Epithelial cell of esophagus (primary cell): ENCODE measurements at places on chromosomes 16 and 17.

- DNase-seq = peak; percentile 85
Observed at GRCh38 chr17:77354670-77355455, 214.1 kb downstream of the SEC14L1 start.

DNA sequence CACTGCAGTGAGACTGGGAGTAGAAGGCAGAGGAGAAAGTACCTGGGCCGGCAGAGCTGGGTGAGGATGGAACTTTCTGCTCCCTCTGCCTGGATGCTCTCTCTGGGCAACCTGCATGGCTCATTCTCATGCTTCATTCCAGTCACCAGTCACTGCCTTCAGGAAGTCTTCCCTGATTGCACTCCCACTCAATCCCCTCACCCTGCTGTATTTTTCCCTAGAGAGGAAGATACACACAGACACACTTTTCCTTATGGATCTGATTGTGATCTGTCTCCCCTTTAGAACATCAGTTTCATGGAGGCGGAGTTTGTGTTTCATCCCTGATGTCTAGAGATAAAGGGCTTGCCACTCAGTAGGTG, 44.9 kb downstream of the MEAK7 start:
- DNase-seq = no peak

DNA sequence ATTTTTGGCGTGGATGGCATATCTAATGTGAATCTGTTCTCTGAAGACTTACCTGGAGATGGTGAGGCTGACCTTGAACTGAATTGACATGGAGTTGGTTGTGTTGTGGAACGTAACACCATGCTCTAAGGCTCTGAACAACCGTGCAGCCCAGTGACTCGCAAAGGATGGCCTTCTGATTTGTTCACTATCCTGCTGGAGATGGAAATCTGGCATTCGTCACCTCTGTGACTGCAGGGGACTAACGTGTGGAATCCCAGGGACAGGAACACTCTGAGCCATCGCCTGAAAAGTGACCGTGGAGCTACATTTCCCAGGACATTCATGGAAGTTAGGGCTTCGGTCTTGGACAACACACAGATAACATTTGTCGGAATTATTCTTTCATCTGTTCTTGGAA, 61.1 kb downstream of the BANP start:
- DNase-seq = no peak

- DNase-seq = no peak
Observed at GRCh38 chr16:17343028-17343427, 127.7 kb downstream of the XYLT1 start.

DNA sequence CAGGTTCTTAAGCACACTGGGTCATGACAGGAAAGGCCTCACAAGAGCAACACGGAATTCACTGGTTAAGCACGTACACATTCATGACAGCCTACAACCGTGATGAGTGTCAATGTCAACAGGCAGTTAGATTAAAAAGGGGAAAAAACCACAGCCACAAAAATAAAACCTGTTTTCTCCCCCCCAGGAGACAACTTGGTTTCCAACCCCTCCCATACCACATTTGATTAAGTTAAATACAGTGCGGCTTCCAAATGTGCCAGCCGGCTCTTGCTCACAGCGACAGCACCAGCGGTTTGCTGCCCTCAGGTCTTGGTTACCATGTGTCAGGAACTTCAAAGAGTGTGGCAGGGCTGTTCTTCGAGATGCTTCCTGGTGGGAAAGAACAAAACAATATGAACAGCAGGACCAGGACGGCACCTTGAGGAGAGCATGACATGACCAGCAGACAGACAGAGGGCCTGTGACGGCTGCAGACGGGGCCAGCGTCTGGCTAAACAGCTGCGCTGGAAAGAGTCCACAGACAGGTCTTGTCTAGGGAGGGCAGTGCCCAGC, 193.6 kb downstream of the PARN start:
- DNase-seq = no peak

DNA sequence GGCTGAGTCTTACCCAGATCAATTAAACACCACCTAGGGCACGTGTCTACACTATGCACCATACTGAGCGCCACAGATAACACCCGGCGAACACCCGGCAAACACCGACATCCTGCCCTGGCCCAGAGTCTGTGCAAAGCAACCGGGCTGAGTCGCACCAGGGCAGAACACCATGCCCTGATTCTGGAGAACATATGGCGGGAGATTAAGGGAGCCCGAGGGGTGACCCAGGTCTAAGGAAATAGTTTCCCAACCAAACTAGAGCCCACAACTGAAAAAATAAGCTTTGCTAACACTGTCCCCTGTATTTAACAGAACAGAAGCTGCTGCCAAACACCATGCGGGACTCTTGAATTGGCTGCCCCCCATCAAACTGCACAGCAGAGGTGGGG, 22.1 kb downstream of the MYO18A start:
- DNase-seq = no peak

DNA sequence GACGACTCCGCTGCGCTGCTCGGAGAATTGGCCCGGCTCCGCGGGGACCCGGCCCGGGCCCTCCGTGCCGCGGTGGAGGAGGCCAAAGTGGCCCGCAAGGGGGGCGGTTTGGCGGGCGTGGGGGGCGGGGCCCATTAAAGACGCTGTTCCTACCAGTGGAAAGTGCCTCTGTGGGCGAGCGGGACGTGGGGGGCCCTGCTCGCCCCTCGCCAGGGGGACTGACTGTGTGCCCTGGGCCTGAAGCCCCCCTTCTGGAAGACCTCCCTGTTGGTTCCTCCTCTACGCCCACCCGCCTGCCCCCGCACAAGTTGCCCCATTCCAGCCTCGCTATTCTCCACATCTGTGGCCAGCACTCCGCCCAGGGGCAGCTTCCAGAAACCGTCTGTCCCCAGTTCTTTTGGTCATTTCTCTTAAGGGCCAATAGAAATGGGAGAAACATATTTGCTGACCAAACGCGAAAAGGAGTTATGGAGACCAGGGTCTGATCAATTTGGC, 1.9 kb upstream of the FGF11 start:
- DNase-seq = no peak

GRCh38 chr16:11629071-11630030, 38.9 kb upstream of the SNN start:
- DNase-seq = no peak

GRCh38 chr16:53121661-53122060, 66.9 kb downstream of the CHD9 start:
- DNase-seq = no peak

DNA sequence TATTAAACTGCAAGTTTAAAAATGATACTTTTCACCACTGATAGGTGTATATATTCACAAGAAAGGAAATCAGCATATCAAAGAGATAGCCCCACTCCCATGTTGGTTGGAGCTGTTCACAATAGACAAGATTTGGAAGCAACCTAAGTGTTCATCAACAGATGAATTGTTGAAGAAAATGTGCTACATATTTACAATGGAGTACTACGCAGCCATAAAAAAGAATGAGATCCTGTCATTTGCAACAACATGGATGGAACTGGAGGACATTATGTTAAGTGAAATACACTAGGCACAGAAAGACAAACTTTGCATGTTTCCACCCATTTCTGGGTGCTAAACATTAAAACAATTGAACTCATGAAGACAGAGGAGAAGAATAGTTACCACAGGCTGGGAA, 278.9 kb upstream of the XYLT1 start:
- no peak for DNase-seq

DNA sequence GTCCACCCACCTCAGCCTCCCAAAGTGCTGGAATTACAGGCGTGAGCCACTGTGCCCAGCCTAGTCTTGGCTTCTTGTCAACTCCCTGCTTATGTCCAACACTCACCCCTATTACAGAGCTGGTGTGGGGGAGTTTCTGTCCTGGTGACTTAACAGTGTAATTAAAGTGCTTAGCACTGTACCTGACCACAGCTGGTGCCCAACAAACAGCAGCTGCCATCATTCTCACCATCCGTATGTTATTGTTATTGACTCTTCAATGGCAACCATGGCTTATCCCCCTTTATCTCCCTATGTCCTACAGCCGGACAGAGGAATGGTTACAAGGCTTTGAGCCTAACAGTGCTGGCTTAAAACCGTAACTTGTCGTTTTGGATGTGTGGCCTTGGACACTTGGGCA, 17.0 kb upstream of the BRCA1 start:
- DNase-seq = no peak

- no peak for DNase-seq
Observed at GRCh38 chr17:65085397-65085796, 28.9 kb upstream of the GNA13 start.

DNA sequence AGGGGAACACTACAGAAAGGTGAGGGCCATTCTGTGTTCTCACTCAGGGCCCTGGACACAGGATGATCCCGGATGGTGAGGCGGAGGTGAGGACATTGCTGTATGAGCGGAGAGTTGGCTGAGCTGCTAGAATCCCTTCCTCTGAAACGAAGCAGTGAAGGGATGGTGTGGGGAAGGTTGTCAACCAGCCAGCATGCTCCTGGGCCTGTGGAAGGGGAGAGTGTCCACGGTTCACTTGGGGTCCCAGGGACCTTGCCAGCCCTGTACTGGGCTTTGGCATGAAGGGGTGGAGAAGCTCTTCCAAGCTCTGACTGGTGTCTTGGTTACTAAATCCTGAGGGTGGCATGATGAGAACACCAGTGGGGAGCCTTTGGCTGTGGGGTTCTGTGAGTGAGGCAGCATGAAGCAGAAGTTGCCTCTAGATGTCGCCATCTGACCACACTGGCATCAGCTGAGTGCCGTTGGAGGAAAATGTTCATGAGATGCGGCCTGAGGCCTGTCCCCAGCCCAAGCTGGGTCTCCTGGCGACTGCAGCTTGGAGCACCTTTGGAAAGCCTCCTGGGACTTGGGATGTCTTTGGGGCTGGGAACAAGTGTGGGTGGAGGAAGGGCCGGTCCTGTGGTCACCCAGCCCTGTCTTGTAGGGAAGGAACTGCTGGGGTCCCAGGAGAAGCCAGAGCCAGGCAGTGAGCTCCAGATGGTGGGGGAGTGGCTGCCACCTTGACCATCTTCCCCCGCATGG, 14.8 kb downstream of the PDP2 start:
- peak; percentile 84 for DNase-seq

- peak; percentile 33 for DNase-seq
Observed at GRCh38 chr17:48261297-48261880, 153.8 kb downstream of the SNX11 start.

DNA sequence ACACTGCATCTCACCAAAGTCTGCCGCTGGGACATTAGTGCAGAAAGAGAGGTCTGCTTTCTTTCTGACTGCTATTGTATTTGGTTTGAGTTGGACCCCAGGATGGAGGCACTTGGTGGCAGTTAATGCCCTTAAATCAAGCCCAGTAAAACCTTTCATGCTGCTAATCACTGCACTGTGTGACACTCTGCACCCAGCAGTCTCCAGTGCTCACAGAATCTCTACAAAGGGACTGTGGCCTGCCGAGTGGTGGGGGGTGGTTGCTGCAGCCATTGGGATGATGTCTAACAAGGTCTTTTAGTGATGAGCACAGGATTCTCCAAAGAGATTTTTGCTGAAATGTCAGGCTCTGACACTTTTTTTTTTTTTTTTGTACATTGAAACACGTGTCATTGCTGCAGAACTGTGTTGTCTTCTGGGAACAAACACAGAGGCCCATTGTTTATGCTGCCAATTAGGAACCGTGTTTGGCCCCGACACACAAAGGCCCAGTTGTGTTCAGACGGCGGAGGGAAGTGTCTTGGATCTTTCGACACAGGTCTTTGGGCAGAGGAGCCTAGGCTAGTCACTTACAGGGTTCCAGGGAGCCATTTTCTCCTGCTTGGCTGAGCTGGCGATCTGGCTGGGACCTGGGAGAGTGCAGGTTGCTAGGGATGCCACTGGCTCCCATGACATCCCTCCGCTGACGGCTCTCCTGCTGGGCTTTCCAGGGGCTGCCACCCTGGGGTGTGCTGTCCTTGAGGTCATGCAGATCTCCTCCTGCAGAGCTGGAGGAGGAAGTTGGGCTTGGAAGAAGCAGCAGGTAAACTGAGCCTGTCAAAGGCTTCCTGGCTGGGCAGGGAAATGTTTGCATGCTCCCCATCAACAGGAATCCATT, 16.2 kb upstream of the TNRC6C start:
- DNase-seq = no peak

GRCh38 chr16:29806099-29806579, at the start of gene MAZ:
MAZ (plus strand) TSS chr16:29806529; CDS start chr16:29806702, 173 bp downstream.
- DNase-seq = peak; percentile 94

GRCh38 chr17:73249700-73250099, 12.0 kb downstream of the CPSF4L start:
- DNase-seq = no peak

- no peak for DNase-seq
Observed at GRCh38 chr16:11229906-11230305, 26.1 kb downstream of the SOCS1 start.

DNA sequence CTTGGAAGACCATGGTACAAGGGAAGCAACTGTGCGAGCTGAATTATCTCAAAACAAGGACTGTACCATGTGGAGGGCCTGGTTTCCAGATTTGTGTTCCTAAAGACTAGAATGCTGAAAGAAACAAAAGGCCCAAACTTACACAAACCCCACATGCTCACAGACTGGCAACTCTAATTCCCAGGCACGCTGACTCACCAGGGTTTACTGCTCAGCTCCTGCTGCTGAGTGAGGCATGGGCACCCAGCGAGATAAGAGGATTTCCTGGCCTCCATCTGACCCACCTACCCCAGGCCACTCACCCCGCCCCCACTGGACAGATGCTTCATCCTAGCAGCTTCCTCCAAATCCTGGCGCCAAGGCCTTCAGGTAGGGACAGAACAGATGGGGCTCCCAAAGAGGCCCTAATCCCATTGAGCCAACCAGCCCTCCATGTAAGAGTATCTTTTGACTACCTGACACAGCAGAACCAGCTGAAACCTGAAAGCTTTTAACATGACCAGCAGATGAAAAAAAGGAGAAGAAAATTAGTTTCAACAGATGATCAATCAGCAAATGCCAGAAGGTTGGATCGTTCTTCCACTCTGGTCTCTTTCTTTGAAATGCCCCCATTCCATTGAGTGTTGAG, 33.9 kb downstream of the DCUN1D3 start:
- peak; percentile 90 for DNase-seq

DNA sequence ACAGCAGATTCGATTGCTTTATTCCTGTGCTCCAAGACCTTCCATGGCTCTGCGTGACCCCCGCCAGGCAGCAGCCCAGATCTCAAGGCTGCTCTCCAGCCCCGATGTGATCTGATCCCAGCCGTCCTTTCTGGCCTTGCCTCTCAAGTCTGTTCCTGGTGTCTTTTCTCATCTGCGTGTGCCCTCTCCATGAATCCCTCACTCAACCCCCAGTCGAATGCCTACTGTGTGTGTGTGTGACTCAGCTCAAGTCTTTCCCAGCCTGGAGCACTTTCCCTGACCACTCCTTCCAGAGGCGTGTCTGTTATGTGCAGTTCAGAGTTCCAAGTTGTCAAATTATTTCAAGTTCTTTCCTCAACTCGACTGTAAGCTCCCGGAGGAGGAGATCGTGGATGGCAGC, 64.0 kb downstream of the MRM1 start:
- DNase-seq = peak; percentile 64

- no peak for DNase-seq
Observed at GRCh38 chr17:6912110-6913051, 80.9 kb upstream of the TEKT1 start.

- no peak for DNase-seq
Observed at GRCh38 chr16:31025339-31025738, 8.0 kb upstream of the STX4 start.

GRCh38 chr17:66947311-66947710, 17.2 kb upstream of the CACNG4 start:
- peak; percentile 57 for DNase-seq
